ENCODE measurements at places on chromosomes 6 and 20.

- no peak for DNase-seq
Measured at GRCh38 chr6:117951783-117952182, 44.7 kb downstream of the SLC35F1 start.

DNA sequence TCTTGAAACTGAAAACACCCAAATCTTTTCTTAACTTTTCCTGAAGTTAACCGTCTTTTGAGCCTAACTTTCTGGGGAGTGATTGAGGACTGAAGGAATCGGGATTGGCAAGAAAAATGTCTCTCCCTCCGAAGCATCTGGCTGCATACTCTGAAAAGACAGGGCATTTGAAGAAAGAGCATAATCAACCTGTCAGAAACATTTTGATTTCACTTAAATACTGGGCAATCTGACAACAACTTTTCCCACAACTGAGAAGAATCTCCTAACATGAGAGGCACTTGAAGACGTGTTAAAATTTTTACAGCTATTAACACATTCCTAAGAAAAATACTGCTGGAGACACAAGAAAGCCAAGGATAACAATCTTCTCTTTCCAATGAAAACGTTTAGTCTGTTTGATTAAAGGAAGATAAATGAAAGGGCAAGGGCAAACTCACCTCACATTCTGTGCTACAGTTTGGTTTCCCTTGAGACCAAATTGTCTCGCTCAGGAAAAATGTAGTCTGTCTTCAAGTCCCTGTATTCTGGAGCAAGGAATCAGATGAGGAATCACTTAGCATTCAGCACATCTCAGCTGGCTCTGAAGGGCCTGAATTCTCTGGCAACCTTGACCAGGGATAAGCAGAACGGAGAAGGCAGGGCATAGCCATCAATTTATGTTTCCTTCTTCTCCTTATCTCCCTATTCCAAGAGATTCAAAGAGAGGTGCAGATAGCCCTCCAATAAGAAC is 76.1 kb downstream of the TBX18 start:
- no peak for DNase-seq

- no peak for DNase-seq
Measured at GRCh38 chr6:91941838-91942237, 1355.0 kb upstream of the MAP3K7 start.

- DNase-seq, result no peak
Measured at GRCh38 chr6:1027109-1027794, 284.6 kb upstream of the FOXQ1 start.

DNA sequence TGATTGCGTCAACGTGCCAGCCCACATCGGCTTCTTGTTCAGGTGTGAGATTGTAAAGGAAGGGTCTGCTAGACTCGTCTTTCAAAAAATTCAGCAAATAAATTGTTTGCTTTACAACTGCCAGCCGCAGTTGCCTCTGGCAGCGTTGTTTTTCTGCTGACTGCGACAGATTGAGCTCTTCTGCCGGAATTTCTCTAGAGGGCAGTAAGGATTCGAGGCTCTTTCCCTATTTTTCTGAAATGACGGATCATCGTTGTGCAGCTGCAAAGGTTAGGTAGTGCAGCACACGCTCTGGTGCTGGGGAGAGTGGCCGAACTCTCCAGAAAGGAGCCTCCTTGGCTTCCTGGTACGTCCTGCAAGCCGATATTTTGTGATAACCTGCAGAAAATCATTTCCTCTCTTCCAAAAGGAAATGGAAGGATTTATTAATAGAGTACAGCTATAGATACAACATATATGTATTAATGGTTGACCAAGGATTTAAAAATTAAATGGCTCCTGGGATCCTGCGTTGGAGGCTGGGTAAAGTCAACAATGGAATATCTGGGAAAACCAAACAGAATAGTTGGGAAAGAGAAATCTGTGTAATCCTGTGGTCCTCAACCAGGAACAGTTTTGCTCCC is 121.9 kb upstream of the ZFP64 start:
- peak; percentile 1 for DNase-seq

- DNase-seq, result no peak
Measured at GRCh38 chr20:48294942-48295341, 509.7 kb upstream of the SULF2 start.

GRCh38 chr20:22805996-22806395 is 221.6 kb upstream of the FOXA2 start:
- no peak for DNase-seq

GRCh38 chr6:167973148-167973885 is 24.2 kb upstream of the KIF25 start:
- no peak for DNase-seq

GRCh38 chr6:37351027-37351426 is 2.8 kb upstream of the RNF8 start:
- DNase-seq, result no peak

DNA sequence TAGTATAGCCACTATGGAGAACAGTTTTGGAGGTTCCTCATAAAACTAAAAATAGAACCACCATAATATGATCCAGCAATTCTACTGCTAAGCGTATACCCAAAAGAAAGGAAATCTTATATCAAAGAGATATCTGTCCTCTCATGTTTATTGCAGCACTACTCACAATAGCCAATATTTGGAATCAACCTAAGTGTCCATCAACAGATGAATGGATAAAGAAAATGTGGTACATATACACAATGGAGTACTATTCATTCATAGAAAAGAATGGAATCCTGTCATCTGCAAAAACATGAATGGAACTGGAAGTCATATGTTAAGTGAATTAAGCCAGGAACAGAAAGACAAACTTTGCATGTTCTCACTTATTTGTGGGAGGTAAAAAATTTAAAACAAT is 5.7 kb upstream of the CD2AP start:
- no peak for DNase-seq

DNA sequence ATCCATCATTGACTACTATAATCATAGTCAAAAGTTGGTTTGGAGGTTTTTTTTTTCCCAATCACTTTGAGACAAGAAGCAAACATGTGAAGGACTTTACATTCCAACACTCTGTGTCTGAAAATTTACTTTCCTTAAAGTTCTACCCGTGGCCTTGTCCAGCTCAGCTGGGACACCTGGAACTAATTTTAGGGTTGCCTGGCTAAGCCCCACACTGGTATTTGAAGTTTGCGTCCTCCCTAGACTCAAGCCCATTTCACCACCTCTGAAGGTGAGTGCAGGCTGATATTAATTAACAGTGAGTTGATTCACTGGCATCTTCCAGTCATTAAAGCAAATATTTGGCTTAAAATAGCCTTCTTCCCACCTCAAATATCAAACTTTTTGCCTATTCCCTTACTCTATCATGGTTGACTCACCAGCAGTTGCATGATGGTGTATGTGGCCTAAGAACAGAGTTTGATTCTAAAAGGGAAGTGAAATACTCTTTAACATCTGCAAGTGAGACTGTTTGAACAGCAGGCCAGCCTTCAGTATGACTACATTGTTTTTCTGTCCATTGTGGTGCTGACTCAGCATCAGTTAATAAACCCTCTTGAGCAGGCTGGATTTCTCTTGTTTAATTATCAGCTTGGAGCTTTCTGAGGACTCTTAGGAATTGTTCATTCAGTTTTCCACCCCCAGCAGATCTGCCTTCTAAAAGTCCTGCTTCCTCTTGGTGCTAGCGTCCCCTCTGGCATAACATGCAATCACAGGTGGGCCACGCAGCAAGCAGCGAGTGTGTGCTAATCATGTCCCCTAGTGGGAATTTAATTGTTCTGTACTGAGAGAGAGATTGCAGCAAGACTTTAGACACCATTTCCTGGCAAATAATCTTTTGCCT is 1.8 kb upstream of the PRDM1 start:
- peak; percentile 78 for DNase-seq

DNA sequence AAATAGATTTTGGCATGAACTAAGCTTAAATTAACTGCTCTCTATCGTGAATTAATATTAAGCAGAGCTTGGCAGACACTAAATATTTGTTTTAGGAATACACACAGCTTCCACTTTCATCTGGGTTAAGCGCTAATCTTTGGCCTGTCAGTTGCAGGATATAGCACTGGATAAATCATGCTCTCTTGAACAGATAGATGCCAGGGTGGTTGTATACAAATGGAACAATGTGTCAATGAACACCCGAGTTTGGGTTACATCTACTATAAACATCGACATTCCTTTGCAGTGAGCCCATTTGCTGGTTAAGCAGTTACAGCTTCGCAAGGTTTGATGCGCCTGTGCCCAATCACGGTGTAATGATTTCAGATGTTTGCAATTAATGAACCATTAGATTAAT is 338.2 kb upstream of the ZFP64 start:
- no peak for DNase-seq

DNA sequence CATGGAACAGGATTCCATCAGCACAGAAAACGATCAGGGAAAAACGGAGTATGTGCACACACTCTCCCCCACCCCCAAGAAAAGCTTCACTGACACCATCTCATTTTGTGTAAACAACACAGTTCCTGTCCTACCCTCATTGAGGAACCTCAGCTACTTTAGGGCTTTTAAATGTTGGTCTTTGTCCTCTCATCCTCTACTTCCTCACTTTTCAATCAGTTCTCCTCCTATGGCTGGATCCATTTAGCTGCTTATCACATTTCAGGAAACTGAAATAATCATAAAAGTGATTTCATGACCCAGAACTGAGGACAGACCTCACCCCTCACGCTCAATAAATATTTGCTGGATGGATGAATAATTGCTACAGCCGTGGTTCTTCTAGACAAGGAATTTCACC is 33.1 kb upstream of the PNRC1 start:
- no peak for DNase-seq

DNA sequence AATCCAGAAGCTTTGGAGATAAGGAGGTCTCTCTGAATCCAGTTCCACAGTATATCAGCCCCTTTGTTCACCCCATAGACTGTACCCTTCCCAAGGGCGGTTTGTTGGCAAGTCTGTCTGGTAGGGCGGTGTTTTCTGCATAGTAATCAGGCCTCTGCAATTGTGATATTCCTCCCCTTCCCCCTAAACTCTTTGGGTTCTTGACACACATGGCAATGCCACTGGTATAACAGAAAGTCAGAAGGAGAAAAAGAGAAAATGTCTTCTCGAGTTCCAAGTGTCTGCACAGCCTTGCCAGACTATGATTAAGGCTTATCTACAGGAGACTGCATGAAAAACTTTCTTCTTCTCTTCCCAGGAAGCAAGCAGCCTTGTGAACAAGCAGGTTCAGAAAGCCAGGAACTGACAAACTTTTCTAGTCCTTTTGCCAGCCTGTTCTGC is 45.6 kb downstream of the FOXO3 start:
- DNase-seq, result no peak

GRCh38 chr6:7438011-7438410 is 48.4 kb downstream of the RIOK1 start:
- no peak for DNase-seq

DNA sequence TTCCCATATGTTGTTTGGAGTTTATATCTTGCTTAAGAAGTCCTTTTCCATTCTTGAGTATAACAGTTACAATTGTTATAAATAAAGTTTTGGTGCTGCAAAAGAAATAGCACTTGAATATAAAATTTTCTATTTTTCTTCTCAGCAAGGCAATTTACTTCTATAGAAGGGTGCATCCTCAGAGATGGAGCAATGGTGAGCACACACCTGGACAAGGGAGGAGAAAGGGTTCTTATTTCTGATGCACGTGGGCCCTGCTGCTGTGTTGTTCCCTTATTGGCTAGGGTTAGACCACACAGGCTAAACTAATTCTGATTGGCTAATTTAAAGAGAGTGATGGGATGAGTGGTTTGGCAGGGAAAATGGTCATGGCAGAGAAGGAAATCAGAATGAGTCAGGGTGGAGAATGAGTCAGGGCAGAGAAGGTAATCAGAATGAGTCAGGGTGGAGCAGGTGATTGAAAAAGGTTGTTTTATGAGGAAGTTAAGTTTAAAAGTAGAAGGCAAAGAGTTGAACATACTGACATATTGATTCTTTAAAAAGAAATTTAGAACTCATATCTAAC is 38.0 kb downstream of the CST8 start:
- no peak for DNase-seq

DNA sequence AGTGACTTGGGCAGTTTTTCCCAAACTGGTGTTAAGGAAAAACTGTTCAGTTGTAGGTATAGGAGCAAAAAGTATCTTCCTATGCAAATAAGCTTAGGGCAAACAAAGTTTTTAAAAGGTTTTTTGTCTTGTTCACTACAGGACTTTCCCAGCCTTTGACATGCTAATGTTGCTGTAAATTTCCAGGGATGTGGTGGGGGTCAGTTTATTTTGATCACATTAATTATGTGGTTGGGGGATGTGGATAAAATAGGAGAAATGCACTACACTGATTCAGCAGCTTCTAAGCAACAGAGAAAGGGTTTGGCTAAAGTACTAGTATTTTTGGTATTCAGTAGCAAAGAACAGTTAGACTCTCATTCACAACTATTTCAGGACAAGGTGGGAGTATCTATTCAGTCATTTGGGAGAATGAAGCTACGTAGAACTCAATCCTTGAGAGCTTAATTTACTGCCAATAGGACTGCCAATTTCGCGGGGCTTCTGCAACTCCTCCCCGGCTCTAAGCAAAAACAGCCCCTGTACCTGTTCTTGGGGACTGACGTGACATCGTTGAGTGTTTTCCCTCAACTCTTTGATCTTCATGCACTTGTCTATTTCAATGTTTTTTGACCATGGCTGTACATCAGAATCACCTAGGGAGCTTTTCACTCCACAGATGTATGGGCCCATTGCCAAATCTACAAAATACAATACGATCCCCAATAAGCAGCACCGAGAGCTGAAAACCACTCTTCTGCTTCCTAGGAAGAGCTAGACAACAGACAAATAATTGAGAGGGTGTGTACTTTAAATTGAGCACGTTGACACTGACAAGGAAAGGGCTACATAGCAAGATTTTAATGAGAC is 94.8 kb upstream of the NHSL1 start:
- DNase-seq, result no peak

DNA sequence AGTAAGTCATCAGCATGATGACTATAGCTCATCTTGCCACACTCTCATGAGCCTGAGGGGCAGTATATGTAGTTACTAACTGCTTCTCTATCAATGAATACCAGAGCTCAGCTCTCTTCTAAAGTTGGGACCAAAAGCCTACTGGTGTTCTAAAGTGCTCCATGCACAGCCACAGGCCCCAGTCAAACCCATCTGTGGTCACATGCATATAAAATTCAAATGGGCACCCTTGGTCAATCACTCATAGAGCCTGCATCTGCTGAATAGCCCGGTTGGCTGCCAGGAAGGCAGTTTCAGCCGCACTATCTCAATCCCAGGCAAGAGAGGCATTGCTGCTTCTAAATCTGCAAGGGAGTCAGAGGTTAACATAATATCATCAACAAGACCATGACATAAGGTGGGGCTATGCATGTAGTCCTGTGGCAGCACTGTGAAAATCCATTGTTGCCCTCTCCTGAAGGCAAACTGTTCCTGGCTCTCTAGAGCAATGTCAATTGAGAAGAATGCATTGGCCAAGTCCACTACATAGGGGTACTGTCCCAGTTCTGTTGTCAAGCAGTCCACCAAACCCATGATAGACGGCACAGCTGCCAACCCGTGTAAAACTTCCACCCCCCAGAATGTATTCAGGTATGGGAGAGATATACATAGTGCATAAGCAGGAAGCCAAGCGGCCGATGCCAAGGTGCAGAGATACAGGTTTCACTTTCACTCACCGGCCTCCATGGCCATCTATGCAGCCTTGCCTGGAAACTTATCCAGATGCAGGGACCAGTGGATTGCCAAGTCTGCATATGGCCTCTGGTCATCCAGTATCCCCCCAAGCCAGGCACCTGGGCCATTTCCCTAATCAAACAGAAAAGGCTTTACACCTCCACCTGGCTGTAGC is 76.2 kb downstream of the ALDH8A1 start:
- no peak for DNase-seq

All from non-pigmented ciliary epithelial cell (primary cell).